ENCODE measurements at places on chromosomes 12 and 14.

GRCh38 chr12:1630133-1630826, 1.2 kb downstream of the WNT5B start:
- DNase-seq, result peak; percentile 55

DNA sequence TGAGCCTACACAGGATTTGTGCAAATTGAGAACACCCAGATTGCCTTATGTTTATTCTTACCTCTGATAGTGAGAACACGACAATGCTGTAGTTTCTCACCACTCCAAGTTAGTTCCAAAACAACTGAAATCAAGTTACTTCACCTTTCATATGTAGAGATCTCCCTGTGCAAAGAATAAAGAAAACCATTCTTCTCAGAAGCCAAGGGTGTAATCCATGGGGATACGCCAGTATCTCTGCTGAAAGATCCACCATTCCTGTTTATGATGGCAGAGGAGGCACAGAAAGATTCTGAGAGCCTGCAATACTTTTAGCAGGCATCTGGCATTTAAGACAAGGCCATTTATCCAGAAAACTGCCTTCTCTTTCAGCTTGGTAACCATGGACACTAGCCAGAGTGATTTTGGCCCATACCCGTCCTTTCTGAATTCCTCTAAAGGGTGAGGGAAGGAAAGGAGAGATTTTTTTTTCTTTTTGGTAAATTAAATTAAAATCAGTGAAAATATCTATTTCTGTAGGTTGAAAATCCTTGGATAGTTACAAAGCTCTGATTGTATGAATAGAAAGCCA, 355.4 kb upstream of the FAR2 start:
- no peak for DNase-seq

GRCh38 chr12:71958993-71959578, 20.4 kb downstream of the TPH2 start:
- DNase-seq, result no peak

DNA sequence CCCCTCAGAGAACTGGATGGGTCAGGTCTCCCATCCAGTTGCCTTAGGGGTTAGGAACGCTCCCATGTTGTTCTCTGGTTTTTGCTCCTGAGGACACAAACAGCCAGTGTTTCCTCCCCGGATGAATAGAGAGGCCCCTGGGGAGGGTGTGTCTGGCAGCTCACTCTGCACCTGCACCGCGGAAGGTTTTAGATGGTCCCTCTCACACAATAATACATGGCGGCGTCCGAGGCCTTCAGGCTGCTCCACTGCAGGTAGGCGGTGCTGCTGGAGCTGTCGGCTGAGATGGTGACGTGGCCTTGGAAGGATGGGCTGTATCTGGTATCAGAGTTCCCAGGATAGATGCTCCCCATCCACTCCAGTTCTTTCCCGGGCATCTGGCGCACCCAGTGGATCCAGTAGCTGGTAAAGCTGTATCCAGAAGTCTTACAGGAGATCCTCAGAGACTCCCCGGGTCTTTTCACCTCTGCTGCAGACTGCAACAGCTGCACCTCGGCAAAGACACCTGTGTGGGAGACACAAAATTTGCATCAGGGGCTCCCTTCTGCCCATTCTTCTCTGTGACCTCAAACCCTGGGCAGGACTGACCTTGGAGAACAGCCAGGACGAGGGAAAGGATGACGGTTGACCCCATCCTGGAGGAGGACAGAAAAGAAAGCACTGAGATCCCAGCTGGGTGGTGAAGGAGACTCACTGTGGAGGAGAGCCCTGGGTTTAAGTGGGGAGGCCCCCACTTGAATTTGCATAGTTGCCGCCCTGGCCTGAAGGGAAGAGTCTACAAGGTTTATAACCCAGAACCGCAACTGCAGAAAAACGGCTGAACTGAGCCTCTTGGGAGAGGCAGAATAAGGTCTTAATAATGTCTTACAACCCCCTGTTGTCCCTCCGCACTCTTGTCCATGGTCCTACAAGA, 1324.8 kb downstream of the TMEM121 start:
- DNase-seq, result peak; percentile 39

DNA sequence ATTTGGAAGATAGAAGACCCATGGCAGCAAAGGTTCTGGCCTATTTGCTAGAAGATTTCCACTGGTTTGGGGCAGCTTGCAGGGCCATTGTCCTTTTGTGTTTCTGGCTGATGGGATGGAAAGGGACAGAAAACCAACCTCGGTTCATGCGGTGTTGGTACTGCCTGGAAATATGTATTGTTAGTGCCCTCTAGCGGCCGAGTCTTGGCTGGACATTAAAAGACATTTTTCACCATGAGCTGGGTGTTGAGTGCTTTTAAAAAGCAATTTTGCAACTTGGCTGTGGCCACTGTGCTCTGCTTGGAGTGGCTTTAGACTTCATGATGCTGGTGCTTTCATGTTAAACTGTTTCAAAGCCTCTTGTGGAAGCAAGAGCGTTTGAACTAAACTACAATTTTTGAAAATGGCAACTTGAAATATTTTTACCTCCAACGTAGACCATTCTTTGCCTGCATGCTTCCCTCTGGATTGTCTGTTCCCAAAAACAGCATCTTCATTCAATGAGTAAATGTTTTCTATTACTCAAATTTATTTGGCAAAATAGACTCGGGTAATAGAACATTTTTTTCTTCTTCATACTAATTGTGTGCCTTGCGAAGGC, 102.7 kb upstream of the TBX5 start:
- peak; percentile 74 for DNase-seq

- no peak for DNase-seq
Measured at GRCh38 chr12:103769240-103769945, 71.6 kb downstream of the NT5DC3 start.

- DNase-seq, result no peak
Measured at GRCh38 chr12:72535212-72535990, 263.2 kb downstream of the TRHDE start.

DNA sequence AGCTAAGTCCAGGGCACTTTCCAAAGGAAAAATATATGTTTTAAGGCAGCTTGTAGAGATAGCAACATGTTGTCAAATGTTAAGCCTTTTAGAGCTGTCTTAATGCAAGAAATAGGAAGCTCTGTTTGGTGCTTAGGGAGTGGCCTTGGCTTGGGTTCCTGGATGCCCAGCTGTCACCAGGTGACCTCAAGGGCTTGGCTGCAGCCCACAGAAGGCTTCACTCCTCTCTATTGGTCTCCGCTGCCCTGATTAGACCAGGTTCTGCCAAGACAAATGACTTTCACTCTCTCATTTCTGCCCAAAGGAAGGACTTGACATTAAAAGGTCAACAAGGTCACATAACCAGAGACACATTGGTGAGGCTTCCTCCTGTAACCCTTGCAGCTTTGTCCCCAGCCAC, 76.8 kb downstream of the WSCD2 start:
- no peak for DNase-seq

GRCh38 chr12:26130728-26131127, 5.9 kb upstream of the BHLHE41 start:
- DNase-seq, result no peak

DNA sequence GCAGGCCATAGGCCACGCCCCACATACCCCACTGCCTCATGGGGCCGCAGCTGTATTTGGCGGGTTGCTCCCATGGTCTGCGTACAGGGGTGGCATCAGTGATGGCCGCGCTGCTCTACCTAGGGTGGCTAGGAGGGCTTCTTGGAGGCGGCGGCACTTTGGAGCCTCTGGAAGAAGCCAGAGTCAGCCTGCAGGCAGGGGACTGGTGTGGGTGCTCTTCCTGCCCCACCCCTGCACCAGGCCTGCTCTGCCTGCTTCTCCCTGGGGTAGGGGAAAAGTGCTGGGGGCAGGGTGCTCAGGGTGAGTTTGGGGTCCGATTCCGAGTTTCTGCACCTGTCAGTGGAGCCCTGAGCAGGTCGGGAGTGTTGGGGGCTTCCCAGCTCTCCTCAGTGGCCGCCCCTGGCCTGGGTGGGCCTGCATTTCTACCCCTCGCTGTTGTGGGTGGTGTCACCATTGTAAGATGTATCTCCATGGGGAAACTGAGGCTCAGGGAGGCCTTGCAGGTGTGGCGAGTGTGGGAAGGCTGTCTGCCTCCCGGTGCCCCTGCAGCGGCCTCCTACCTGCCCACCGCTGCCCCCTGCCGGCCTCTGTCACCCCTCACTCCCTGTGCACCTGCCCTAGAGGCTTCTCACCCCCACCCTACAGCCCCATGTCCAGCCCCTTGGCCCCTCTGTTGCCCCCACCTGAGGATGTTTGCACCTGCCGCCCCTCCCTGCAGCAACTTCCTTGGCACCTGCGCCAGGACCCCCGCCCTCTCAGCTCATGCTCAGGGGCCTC, 5.5 kb downstream of the CEP170B start:
- peak; percentile 86 for DNase-seq

DNA sequence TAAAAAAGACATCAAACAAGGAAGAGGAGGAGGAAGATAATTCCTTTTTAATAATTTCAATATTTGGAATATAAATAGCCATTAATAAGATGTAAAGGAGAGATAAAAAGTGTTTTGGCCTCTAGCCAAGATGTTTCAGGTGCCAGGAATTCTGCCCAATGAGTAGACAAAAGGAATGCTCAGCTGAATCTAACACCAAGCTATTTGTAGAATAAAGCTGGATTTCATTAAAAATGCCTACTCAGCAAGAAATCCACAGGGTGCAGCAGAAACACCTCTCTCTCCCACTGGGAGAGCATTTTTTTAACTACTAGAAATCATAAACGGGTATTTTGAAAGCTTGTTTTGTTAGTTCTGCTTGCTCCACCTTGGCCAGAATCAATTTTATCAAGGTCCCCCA, 4.1 kb upstream of the STAB2 start:
- DNase-seq, result no peak

- no peak for DNase-seq
Measured at GRCh38 chr14:22540811-22541360, 48.1 kb downstream of the DAD1 start.

DNA sequence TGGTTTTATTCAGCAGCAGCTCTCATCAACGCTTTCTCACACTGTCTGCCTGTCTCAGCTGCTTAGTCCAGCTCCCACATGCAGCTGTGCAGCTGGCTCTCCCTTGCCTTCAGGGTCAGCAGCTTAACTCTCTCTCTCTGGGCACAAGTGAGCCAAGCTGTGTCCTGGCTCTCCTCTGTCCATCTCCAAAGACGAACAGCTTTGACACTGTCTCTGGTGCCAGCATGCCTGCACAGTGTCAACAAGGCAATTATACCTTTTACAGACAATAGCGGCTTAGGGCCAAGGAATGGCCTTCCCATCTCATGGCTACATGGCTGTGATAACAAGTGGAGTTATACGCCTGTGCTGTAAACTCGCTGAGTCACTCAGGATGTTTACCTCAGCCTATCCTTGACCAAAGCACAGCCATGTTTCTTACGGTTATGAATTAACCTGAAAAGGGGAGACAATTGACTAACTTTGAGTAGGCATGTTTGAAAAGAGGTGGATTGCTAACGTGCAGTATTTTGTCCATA, 38.4 kb upstream of the MANSC4 start:
- no peak for DNase-seq

DNA sequence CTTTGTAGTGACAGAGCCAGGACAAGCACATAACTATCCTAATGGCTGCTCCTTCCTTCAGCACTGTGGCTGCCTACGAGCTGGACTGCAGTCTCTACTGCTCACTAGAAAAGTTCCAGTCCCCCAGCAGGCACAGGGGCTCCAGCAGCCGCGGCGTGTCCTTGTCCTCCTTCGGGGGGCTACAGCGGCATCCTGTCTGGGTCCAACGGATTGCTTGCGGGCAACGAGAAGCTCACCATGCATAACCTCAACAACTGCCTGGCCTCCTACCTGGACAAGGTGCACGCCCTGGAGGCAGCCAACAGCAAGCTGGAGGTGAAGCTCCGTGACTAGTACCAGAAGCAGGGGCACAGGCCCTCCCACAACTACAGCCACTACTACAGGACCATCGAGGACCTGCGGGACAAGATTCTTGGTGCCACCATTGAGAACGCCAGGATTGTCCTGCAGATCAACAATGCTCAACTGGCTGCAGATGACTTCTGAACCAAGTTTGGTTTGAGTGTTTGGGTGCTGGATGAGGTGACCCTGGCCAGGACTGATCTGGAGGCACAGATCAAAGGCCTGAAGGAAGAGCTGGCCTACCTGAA, 169.4 kb downstream of the NDUFA12 start:
- no peak for DNase-seq

DNA sequence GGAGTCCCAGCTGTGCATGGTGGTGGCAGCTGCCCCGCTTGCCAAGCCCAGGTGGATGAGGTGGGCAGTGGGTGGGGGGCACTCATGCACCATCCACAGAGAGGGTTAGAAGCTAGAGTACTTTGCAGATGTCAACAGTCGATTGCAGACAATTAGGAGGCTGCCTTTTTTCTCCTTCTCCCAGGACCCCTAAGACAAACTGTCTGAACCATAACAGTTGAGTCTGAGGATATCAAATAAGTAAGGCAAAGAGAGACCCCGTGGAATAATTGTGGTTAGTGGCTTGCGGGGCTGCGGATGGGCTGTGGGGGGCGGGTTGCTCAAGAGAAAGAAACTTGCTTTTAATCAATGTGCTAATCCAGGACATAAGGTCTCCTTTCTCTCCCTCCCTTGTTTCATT, 926.2 kb downstream of the VRK1 start:
- DNase-seq, result peak; percentile 36

GRCh38 chr12:12564911-12565310, 2.2 kb upstream of the DUSP16 start:
- no peak for DNase-seq

- no peak for DNase-seq
Measured at GRCh38 chr12:57575771-57576612, 15.0 kb upstream of the PIP4K2C start.

- no peak for DNase-seq
Measured at GRCh38 chr12:119877639-119877948, 474 bp upstream of the CIT start.

DNA sequence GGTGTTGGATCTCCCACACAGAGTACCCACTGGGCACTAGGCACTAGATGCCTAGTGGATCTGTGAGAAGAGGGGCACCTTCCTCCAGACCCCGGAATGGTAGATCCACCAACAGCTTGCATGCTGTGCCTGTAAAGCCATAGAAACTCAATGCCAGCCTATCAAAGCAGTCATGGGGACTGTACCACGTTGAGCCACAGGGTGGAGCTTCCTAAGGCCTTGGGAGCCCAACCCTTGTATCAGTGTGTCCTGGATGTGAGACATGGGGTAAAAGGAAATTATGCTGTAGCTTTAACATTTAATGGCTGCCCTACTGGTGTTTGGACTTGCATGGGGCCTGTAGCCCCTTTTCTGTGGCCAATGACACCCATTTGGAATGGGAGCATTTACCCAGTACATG, 1024.9 kb downstream of the TMEM121 start:
- DNase-seq, result no peak

All from upper lobe of left lung (tissue), 6 donors.